ENCODE measurements at places on chromosomes 3 and 15. TPM values are rescaled to one million over a fixed set of nuclear protein-coding genes. Genes with fewer than 3 reads are reported as not detected.

The SLC28A1 gene
- 0.52 TPM for total RNA-seq

The PXYLP1 gene
- 17.2 TPM for total RNA-seq

The SUSD5 gene
- total RNA-seq, result 2.6 TPM

The A4GNT gene
- not detected for total RNA-seq

Data from skeletal muscle tissue (tissue), 5 donors.